ENCODE measurements at places on chromosomes 3 and 15.
A peak's percentile ranks its signal among the peaks of the same experiment; 100 is the strongest.

GRCh38 chr15:47300596-47300995 is 416.7 kb upstream of the SEMA6D start:
- no peak for DNase-seq

DNA sequence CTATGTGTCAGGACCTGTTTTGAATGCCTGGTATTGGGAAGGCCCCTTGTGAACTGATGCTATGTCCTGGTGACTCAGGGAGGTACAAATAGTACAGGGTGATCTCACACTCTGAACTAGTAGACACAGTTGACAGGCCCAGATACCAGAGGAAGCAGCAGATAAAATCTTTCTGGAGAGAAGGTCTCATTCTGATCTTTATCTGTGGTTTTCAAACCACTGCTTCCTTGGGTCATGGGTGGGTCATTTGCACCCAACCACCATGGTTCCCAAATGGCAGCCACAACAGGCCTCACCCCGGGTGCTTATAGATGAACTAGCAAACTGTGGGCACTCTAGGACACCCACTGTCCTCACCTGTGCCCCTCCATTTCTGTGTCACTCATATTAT is 43.4 kb downstream of the PXYLP1 start:
- no peak for DNase-seq

DNA sequence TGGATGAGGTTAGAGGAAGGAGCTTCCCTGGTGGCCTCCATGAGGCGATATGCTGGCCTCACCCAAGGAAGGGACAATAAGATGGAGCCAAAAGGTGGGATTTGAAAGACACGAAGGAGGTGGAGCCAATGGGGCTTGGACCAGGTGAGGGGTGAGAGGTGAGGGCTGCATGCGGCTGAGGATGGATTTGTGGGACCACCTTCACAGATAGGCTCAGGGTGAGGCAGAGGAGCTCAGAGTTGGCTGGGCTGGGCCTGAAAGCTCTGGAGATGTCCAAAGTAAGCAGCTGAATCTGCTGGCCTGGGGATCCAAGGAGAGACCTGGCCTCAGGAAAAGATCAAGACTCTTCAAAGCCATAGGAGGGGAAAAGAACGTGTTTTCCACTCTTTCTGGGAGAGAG is 49.8 kb downstream of the EXOG start:
- no peak for DNase-seq

DNA sequence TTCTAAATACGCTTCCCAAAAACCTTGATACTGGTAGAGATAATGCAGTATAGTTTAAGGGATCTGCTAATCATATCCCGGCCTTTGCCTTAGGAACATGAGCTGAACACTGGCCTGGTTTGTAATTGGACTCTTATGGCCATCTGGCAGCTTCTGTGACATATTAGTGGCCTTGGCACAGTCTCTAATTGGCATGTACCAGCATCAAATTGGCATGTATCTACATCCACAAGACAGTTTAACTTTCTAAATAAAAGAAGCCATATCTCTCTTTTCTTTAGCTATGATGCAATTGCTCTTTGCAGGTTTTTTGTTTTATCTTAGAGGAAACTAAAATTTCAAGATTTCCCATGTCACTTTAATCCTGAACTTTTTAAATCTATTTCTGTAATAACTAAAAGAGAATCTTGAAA is 44.6 kb upstream of the FILIP1L start:
- peak; percentile 34 for DNase-seq

DNA sequence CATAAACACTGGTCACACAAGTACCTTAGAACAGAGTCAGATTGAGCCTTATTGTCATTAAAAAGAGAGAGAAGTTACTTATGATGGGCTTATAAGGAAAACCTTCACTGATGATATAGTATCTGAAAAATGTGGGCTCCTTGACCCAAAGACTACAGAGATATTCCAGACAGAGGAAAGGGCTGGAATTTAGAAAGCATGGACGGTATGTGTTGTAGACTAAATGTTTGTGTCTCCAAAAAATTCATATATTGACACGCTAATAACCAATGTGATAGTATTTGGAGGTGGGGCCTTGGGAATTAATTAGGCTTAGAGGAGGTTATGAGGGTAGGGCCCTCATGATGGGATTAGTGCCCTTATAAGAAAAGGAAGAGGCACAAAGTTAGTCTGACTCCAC is 61.0 kb upstream of the DAZL start:
- DNase-seq, result no peak

- no peak for DNase-seq
Measured at GRCh38 chr15:57777003-57777402, 70.5 kb downstream of the POLR2M start.

GRCh38 chr15:53472883-53473282 is 286.6 kb downstream of the WDR72 start:
- no peak for DNase-seq

GRCh38 chr3:115706311-115706829 is 83.1 kb downstream of the GAP43 start:
- no peak for DNase-seq

- DNase-seq, result no peak
Measured at GRCh38 chr3:49298511-49298910, 21.5 kb upstream of the C3orf62 start.

GRCh38 chr3:107757140-107757539 is 234.4 kb downstream of the BBX start:
- no peak for DNase-seq

DNA sequence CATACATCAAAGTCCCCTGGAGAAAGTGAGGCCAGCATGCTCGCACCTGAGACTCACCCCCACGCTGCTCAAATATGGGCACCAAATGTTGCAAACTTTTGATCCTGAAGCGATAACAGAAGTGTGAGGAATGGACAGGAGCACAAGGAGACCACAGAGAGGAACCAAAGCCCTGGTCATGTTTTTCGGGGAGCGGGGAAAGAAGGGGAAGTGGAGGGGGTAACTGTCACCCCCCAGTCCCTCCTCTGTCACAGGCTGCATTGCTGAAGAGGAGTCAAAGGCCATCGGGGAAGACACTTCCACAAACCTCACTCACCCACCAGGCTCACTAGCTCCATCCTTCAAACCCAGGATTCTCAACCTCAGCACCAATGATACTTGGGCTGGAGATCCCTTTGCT is 182.4 kb downstream of the UACA start:
- DNase-seq, result no peak

DNA sequence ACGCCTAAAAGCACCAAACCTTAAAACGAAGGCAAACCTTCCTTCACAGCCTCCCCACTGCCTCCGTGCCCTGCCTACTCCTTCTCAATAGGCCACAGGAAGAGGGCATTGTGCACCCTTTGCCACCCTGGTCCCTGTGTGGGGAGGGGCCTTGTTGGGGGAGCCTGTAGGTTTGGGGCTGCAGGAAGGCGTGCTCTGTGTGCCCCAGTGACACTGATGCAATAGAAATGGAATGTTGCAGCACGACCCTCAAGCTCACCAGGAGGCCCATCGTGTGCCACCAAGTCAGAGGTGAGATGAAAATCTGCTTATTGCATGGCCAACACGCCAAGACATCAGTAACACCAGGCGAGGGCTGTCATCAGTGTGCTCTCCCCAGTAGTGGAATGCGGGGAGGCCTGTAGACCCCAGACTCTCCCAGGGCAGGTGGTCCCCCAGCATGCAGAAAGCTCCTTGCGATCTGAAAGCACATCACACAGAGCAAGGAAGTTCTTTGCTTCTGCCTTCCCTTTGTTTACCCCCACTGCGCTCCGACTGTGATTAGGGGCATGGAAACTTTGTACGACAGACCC is 86.2 kb downstream of the ASB7 start:
- DNase-seq, result no peak

GRCh38 chr3:163071713-163072112 is 1575.1 kb downstream of the OTOL1 start:
- no peak for DNase-seq

DNA sequence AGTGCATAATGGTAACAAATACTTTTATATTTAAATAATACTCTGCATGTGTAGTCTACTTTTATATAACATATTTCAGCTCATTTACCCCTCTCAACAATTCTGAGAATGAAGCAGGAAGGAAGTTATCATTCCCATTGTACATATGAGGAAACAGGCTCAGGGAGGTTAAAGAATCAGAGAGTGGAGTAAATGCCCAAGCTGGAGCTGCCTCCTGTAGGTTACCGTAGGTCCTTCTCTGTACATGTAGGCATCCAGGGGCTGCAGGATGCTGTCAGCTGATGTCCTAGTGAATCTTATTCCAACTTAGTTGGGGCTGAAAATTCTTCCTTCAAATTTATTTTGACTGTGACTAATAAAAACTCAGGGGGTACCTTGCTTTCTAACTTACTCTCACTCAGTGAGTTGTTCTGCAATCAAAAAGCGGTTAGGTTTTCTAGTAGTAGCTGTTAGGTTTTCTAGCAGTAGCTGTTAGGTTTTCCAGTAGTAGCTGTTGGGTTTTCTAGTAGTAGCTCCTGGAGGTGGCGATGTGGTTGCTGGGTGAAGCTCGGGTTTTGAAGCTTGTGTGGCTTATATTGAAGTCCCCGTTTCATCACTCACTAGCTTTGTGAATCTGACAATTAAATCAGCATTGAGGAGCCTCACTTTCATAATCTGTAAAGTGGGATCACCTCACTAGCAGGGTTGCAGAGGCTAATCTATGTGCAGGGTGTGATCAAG is 357.0 kb downstream of the NR2F2 start:
- DNase-seq, result no peak

DNA sequence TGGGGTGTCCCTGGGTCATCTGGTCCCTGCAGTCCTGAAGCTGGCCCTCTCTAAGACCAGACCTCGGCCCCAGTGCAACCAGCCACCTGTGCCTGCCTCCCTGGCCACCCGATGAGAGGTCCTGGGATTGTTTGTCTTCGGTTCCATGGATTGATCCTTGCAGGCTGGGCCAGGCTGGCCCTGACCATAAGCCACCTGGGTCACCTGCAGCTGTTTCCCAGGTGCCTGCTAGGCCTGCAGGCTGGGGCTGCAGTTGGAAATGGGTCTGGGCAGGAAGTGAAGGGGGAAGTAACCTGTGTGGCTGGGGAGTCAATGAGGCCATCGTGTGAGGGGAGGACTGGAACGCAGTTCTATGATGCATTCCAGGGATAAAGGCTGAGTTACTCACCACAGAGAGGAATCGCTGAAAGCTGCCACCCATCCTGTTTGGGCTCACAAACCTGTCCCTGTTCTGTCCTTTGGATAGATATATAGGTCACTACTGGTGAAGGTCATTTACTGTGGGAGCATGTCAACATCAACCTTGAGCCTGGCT is 30.9 kb upstream of the VPS8 start:
- no peak for DNase-seq

- no peak for DNase-seq
Measured at GRCh38 chr3:132286035-132286434, 31.2 kb upstream of the ACP3 start.

- DNase-seq, result no peak
Measured at GRCh38 chr15:66751579-66751978, 49.5 kb downstream of the SMAD6 start.

- DNase-seq, result no peak
Measured at GRCh38 chr3:9079676-9080075, 116.4 kb upstream of the RAD18 start.
